Fibroblast of skin of left quadriceps (primary cell): ENCODE measurements at places on chromosomes 6 and 20.

DNA sequence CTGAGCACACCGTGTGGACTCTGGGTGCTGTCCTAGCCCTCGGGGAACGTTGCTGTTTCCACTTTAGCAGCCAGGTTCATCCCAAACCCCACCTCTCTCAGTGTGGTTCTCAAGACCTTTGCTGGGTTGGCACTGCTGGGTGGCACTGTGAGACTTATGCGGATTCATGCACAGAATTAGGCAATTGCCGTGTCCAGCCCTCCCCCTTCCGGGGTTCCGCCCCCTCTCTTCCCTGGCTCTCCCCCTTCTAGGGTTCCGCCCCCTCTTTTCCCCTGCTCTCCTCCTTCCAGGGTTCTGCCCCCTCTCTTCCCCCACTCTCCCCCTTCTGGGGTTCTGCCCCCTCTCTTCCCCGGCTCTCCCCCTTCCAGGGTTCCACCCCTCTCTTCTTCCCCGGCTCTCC is 39.8 kb upstream of the SLCO4A1 start:
- no peak for DNase-seq

DNA sequence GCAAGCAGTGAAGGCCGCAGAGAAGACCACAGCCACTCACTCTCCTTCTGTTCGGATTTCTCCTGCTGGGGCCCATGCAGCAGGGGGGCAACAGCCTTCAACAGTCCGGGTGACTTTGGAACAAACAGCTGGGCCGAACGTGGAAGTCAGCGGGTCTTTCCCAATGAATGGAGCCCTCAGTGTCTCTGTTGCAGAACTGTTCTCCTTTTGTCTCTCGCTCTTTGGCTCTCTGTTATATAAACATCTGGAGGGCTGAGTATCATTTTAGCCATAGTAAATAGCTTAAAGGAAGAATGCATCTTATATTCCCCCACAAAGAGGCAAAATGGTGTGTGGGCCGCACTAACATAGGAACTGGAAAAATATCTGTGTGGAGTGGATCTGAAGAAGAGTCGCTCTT is 136.7 kb upstream of the RALGAPA2 start:
- no peak for DNase-seq

- no peak for DNase-seq
Measured at GRCh38 chr6:136361787-136362186, 72.1 kb upstream of the BCLAF1 start.

DNA sequence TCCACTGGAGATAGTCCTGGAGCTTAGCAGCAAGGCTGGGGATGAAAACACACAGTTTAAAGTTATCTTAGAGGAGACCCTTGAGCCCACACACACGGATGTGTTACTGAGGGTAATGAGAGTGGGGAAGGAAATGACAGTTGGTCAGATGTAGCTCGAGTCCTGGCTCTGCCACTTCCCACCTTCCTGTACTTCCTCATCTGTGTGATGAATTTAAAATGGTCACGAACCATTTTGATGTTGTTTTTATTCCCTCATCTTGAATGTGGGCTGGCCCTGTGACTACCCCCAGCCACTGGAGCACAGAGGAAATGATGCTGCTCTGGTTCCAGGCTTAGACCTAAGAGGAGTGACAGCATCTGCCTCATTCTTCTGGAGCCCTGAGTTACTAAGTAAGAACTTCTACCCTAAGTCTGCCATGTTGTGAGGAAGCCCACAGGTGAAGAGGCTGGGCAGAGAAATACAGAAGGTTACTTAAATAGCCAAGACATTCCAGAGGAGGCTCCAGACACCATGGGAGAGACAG is 141.2 kb downstream of the NRN1 start:
- DNase-seq: no peak

DNA sequence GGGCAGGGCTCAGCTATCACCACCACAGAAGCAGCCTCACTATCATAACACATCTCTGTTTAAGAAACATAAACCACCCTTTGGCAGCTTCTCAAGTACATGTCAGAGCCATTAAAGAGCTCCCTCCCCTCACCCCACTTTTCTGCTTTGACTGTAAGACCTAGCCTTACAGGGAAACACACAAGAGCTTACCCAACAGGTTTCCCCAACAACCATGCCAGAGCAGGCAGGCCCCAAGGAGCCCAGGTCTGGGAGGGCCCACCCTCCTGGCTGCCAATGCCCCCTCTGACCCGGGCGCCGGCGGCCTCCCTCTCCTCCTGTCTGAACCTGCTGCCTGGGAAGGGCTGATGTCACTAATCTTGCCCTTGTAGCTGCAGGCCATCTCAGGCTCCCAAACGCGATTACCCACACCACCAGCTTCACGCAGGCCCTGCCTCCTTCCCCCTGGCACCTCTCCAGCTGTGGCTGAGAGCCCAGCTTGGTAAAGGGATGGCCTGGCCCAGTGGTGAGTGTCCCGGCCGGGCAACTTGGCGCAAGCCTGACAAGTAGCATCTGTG is 402.0 kb downstream of the MAFB start:
- DNase-seq: no peak

DNA sequence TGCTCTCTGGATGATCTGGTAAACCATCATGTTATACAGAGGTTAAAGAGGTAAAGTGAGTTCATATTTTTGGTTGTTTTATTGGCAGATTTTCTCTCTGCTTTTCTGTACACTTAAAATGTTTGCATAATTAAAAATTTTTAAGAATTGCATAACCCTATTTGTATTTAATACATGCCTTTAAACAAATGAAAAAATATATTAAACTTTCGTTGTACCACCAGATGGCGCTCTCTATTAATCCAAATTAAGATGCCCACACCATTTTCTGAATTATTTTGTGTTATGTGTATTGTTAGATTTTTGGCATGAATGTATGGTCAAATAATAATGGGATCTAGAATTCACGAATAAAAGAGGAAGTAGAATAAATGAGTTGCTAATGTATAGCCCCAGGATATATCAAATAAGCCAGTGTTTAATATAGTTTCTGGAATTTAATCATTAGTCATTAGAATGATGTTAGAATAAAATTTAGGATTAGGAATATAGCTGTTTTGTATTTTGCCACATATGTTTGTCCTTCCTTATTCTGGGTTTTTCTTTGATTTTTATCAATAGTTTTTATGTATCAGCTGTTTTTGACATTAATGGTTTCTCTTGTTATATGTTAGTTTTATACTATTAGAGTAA is 38.9 kb downstream of the SMAP1 start:
- DNase-seq: peak; percentile 20

DNA sequence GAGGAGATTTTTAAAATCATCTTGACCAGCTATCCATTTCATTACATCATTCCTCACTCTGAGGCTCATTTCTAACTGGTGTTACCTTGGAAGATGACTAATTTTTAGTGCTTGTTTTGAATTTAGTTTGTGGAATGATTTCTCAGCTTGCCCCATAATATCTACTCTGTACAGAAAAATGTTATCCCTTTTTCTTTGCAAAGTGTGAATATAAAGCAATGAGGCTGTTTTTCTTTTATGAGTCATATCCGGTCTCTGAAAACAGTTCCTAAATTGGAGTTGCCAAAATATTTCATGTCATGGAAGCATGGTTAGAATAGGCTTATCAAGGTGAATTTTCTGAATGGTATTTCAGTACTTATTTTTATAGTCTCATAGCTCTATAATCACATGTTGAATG is 43.8 kb downstream of the FUT9 start:
- DNase-seq: no peak

DNA sequence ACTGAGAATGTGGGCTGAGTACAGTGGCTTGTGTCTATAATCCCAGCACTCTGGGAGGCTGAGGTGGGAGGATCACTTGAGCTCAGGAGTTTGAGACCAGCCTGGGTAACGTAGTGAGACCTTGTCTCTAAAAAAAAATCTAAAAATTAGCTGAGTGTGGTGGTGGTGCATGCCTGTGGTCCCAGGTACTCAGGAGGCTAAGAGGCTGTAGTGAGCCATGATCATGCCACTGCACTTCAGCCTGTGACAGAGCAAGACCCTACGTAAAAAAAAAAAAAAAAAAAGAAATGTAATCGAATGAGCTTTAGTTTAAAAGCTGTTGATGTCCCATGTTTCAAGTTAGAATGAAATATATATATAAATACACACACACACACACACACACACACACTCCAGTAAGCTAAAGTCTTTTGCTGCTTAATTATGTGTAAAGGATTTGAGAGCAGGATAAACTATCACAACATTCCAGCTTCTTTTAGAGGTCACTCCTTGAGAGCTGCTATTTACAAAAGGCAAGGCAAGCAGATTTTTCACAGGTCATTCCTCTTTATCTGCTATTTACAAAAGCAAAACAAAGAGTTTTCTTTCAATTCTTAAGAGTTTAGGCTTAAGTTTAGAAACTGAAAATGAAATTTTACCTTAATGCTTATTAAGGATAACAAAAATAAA is 4.7 kb upstream of the MICAL1 start:
- no peak for DNase-seq

GRCh38 chr20:2663364-2663886 is 591 bp downstream of the IDH3B start:
- DNase-seq: no peak

DNA sequence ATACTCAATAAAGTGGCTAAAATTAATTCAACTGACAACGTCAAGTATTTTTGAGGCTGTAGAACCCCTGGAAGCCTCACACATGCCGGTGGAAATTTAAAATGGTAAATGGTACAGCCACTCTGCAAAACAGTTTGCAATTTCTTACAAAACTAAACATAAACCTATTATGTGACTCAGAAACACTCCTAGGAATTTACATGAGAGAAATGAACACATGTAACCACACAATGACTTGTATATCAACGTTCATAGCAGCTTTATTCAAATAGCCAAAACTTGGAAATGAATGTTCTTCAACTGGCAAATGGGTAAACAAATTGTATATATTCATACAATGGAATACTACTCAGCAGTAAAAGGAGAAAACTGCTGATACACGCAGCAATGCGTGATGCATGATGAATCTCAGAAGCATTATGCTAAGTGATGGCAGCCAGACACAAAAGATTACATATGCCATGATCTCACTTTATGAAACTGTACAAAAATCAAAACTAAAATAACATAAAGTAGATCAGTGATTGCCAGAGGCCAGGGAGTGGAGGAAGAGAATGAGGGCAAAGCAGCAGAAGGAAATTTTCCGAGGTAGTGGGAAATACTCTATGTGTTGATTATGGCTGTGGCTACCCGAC is 112.5 kb downstream of the FAM50B start:
- no peak for DNase-seq

DNA sequence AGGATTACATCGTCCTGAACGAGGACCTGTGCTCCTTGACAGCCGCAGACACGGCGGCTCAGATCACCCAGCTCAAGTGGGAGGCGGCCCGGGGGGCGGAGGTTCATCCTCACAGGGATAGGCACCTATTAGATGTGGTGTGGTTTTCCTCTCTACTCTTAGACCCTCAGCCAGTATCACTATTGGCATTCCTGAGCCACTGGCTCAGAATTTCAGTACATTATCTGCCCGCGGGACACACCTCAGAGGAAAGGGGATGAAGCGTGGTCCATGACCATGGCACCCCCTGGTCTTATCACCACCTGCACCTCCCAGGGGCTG is 34.6 kb upstream of the HLA-G start:
- DNase-seq: no peak

DNA sequence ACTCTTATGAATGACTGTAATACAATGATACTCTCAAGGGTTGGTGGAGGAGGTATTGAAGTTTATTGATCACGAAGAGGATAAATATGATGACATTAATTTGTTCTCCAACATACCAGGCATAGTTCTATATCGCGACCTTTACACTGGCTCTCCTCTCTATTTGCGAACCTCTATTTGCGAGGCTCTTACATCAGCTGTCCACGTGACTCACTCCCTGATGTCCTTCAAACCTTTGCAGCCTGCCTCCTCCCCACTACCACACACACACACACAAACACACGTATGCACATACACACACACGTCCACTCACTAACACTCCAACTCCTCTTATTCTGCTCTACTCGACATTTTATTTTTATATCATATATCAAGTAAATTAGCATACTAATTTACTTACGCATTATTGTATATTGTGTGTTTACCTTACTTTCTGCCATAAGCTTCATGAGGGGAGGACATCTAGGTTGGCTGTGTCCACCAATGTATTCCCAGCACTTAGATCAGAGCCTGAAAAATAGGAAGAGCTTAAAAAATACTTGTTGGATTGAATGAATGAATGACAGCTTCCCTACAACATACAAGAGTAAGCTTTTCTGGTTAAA is 53.3 kb upstream of the TNFRSF21 start:
- DNase-seq: no peak

GRCh38 chr6:163750431-163751031 is 336.0 kb downstream of the QKI start:
- no peak for DNase-seq

- no peak for DNase-seq
Measured at GRCh38 chr20:11230999-11231398, 557.2 kb upstream of the JAG1 start.
